ENCODE measurements at places on chromosomes 7 and 10.

DNA sequence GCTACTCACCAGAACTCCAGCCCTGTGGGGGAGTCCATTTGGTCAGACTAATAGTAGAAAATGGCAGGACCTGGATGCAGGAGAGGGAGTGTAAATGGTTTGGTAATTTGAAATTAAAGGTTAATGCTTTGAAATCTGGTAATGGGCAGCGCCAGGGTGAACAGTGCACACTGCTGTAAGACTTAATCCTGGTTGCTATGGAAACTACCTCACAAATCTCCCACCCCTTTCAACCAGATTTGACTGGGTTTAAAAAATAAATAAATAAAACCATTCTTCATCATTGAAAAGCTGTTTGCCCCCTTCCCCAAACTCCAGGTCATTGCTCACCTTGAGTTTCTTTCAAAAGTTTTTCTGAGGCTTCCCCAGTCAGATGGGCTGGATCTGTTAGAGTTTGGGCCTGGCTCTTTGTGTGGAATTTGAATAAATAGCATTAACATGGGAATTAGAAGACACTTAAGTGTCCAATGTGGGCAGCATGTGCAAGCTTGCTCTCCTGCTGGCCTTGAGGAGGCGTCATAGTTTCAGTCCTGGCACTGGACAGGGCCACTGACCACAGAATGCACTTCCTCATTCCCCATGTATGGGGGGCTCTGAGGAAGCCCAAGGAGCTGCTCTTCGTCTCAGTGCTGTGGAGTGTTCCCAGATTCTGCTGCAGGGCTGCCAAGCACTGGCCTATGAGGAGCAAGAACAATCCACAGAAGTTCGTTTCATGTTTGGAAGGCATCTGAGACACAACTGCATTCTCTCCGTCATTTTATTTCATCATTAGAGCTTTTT is 90.7 kb downstream of the LRRC4 start:
- DNase-seq: no peak

GRCh38 chr7:45176091-45176490 is 18.5 kb downstream of the RAMP3 start:
- DNase-seq: no peak

GRCh38 chr10:17476073-17476472 is 21.7 kb upstream of the ST8SIA6 start:
- no peak for DNase-seq

DNA sequence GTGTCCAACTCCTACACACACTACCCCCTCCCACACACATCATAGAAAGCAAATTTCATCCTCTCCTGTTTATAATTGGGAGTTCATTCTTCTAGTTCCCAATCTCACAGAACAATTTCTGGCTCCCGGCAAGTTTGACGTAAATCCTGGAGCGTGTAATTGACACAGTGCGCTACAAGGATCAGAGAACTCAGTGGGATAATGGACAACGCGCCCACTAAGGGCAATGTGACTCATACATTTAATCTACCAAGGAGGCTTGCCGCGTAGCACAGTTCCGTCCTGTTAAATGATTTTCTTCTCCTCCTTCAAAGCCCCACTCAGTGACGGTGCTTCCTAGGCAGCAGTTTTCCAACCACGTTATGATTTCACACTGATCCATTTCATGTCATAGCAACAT is 277.6 kb downstream of the SFMBT2 start:
- DNase-seq: no peak

DNA sequence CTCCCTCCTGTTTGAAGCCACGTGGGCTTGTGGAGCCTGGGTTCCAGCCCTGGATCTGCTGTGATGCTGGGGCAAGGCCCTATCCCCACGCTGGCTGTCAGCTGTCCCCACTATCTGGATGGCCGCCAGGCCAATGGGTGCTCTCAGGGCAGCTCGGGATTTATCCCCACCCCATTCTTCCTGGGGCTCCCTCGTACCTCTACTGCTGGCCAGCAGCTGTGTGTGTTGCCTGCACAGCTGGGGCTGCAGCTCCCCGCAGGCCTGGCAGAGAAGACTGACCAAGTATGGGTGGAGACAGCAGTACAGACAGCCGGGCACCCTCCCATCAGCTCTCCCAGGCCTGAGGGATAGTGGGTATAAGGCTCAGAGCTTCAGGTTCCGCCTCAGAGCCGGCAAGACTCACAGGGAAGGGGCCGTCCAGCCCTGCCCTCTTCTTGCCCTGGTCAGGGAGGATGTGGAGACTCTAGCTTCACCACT is 13.6 kb downstream of the CLIP2 start:
- no peak for DNase-seq

- no peak for DNase-seq
Measured at GRCh38 chr7:102992938-102993717, 80.3 kb downstream of the LRRC17 start.

- DNase-seq: no peak
Measured at GRCh38 chr10:121282264-121282663, 316.0 kb downstream of the FGFR2 start.

DNA sequence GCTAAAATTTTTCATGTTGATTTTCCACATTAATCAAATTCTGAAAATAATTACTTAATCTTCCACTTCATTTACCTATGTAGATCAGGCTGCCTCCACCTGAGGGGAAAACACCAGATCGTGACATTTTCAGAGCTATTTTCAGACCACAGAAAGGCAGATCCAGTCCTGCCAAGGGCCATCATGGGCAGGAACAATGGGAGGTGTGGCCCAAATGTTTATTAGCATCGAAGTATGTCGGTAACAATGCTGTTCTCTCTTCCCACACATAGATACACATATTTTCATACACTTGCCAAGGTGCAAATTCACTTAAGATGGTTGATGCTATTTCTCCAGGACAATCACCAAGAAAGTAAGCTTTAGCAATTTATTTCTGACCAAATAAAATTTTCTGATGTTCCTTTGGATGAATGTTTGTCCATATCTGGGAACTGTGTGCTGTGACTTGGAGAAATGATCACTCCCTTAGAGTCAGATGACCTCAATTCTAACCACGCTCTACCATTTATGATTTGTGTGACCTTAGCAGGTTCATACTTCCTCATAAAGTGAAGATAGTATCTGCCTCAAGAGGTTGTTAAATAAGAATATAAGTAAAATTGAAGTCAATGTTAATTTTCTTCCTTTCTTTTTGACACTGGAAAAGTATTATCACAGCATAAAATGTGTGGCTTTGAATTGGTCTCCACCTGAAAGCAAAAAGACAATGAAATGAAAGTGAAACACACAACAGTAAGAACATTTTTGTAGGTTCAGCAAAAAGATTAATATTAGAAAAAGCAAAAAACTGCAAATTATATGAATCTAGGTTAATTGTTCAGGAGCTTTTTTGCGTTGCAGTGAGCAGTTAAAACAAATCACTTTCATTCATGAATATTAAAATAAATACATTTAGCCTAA is 310.4 kb upstream of the PHF14 start:
- DNase-seq: no peak

GRCh38 chr7:85775431-85775830 is 588.6 kb upstream of the SEMA3D start:
- DNase-seq: no peak

DNA sequence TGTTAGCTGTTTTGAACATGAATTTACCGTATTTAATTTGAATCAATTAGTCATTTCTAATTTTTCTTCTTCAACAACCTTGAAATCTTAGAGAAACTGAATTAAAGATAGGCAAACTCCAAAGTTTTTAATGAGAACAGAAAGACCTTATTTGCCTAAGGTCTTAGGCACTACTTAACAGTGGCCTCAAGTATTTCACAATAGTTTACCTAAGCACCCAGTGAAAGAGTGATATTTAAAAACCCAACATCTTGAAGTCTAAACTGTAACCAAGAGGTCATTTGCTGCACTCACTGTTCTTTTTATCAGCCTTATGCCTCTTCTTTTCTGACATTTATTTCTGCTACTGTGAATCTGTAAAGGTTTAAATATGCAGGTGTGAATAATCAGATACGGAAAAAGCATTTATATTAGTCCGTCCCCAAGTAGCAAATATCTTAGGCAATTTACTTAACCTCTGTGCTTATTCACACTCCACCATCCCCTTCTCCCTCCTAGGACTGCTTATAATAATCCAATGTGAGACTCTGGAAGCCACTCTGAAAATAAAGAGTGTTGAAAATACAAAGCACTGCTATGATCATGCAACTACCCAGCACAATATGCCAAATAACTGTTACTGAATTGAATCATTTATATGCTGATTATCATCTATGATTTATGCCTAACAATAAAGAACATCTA is 105.7 kb downstream of the ELAPOR2 start:
- no peak for DNase-seq

GRCh38 chr10:114482480-114483304 is 78.4 kb upstream of the AFAP1L2 start:
- DNase-seq: no peak

- DNase-seq: no peak
Measured at GRCh38 chr7:41508755-41509154, 194.1 kb downstream of the INHBA start.

DNA sequence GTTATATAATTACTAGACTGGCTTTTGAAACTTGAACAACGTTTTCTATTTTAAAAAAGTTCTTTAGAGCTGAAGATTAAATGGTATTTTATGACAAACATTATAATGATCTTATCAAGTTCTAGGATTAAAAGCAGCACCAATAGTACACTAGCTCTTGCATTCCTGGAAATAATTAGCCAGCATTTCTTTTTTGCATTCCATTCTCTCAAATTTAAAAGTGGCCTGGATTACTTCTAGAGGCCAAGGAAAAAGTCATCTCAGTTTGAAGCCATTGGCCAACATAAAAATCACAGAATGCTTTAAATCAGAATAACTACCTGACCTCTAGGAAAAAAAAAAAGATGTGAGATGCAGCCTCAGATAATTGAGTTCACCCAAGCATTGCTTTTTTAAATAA is 1326.4 kb upstream of the SORCS1 start:
- DNase-seq: no peak

DNA sequence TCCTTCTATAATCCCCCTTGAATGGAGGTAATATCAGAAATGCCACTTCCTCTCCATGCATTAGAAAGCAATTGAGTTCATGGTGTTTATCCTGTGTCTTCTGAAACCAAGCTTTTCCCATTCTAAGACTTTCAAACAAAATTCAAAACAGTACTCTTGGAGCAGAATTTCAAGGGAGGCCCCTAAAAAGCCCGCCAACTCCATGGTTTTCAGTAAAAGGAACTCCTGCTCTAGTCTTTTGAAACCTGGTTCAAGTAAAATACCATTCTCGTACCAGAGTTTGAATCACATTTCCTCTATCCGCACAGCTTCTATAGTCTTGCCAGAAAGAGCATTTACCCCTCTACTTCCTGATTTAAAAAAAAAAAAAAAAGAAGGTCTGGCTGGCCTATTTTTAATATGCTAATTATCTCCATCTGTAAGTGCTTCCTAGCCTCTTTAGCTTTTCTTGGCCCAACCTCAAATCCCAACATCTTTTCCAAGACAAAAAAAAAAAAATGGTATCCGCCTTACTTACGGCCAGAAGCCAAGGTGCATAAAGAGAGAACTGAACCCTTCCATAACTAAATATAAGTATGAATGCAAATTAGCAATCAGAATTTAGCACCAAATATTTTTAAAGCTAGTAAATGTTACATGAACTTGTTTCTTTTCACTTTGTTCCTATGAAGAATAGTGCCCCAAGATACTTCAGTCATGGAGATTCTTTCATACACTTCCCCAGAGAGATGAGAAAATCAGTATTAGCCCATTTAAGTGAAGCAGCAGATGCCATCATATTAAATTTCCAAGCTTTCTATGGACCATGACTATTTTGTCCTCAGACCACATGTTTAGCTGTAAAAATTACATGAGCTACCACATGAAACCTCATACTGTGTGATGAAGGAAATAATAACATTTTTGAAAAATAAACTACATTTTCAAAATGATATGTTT is 199.9 kb upstream of the FAM3C start:
- DNase-seq: no peak

- DNase-seq: peak; percentile 17
Measured at GRCh38 chr7:96720843-96721242, 11.2 kb upstream of the SEM1 start.

GRCh38 chr10:129946859-129947258 is 17.2 kb downstream of the EBF3 start:
- no peak for DNase-seq

DNA sequence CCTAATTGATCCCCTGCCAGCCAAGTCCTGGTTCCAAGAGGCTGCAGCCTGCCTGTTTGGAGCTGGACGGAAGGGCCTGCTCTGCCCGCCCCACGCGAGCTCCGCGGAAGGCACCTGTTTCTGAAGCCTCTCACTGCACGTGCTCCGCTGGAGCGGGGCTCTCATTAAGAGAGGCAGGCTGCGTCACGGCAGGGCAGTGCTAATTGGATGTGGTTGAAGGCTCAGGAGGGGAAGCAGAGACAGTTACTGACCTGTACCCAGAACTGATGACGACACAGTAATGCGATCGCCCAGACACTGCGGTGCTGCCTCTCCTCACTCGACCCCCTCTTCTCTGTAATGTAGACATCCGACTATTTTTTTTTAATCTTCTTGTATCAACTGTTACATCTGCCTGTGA is 411.1 kb upstream of the MGMT start:
- no peak for DNase-seq

- no peak for DNase-seq
Measured at GRCh38 chr10:7084280-7085005, 326.4 kb downstream of the SFMBT2 start.

- DNase-seq: no peak
Measured at GRCh38 chr7:22842973-22843372, 20.3 kb upstream of the TOMM7 start.

GRCh38 chr10:29430101-29430500 is 141.2 kb downstream of the LYZL1 start:
- no peak for DNase-seq

GRCh38 chr7:22713463-22713862 is 13.5 kb upstream of the IL6 start:
- no peak for DNase-seq

GRCh38 chr7:154571772-154572171 is 431.2 kb downstream of the PAXIP1 start:
- no peak for DNase-seq

DNA sequence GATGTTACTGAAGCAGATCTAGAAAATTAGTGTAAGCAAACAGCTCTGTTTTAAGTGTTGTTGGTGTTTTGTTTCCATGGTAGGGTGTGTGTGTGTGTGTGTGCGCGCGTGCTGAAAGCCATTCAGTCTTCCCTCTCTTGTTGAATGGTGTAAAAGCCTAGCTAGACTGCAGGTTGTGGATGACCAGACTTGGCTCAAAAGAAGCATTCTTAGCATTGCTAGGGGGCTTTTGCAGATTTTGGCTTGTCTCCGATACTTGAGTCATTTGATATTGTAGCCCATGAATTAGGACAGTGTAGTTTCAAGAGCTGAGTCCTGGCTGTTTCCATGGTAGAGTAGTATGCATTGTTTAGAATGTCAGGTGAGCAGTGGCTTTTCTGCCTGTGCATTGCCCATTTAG is 99.1 kb downstream of the SND1 start:
- DNase-seq: peak; percentile 11

All from iPS-NIHi11 (cell line).